ENCODE measurements at places on chromosomes 16 and 17. TPM values are rescaled to one million over a fixed set of nuclear protein-coding genes. Genes with fewer than 3 reads are reported as not detected.

DNA sequence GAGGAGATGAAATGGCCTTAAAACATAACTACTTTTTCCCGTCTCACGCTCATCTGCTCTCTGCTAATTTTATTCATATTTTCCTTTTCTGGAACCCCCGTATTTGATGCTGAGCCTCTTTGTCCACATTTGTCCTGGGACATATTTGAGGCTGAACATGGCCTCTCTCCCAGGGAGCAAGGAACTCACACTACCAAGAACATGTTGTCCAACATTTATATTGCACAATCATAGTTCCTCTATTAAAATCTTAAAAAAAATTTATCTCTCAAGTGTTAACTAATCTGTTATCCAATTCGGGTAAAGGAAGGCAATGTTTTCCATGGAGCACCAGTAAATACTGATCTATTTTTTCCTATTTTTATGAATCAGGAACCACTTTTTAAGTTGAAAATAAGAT is 60.2 kb downstream of the CMC2 start:
- DNase-seq = peak; percentile 16

DNA sequence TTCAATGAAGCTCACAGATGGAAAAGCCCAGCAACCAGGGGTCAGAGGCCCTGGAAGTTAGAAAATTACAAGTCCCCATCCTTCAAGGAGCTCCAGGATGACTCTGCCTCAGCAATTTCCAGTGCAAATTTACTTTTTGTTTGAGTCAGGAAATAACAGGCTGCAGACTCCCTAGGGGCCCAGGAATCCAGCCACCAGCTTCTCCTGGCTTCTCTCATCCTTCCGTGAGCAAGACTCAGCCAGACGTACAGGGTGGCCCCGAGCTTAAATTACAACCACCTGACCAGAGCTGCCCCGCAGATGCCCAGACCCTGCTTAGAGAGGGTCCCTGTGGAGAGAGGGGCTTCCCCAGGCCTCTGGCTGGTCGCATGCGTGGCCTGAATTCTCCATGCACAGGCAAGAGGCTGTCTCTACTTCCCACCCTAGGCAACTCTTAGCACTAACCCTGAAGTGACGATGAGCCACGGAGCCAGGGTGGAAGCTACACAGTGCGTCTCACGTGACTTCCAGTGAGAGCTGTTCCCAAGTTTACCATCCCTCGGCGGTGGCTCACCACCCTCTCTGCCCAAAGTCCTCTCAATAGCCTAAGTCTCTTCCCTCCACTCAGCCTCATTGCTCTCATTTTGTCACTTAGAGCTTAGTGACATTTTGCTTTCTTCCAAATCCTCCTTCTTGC is 27.1 kb downstream of the GPR142 start:
- DNase-seq = no peak

GRCh38 chr16:77387815-77388209 is 47.0 kb downstream of the ADAMTS18 start:
- no peak for DNase-seq

- DNase-seq = no peak
Observed at GRCh38 chr17:19730843-19731242, 14.5 kb upstream of the SLC47A2 start.

GRCh38 chr17:74296548-74296936 is 22.5 kb downstream of the DNAI2 start:
- peak; percentile 56 for DNase-seq

- DNase-seq = no peak
Observed at GRCh38 chr16:23930791-23931190, 95.0 kb downstream of the PRKCB start.

DNA sequence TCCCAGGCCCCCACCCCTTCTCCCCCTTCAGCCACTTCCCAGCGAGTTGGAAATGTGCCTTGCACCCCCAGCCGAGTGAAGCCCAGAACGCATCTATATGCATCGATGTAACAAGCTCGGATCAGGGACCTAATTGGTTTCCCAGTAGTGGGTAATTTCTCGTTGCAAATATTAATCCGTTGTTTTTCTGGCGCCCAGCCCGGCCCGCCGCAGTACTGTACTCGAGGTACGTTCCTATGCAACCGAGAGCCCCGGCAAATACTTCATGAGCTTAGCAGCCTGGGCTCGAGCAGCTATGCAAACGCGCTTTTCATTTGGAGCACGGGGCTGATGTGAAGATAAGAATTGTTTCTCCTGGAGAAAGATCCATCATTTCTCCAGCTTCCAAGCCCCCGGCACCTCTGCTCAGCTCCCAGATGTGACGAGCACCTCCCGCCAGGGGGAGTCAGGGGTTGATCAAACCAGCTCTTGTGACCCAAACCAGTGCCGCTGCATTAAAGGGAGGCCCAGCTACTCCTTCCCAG is 229.8 kb downstream of the KATNIP start:
- peak; percentile 33 for DNase-seq

GRCh38 chr17:77404812-77405581 is 264.2 kb downstream of the SEC14L1 start:
- DNase-seq = no peak

DNA sequence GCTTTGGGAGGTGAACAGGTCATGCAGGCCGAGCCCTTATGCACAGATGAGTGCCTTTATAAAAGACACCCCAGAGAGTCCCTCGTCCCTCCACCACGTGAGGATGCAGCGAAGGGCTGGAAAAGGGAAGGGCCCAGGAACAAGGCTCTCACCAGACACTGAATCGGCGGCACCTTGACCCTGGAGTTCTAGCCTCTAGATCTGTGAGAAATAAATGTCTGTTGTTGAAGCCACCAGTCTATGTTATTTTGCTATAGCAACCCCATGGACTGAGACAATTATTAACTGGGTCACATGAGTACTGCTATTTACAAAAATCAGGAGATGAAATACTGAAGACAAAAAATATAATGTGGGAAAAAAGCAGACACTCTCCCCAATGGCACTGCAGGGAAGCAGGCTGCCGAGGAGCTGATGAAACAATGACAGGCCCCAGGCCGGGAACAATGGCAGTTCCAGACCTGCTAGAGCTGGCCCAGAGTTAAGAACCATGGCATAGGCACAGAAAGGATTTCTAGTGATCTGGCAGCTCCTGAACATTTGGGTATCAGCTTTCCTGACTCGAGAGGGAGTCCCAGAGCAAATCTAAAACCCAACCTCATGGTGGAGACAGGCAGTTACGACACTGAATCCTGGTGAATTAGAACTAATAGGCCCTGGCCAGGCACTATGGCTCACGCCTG is 17.8 kb upstream of the GGA2 start:
- no peak for DNase-seq

DNA sequence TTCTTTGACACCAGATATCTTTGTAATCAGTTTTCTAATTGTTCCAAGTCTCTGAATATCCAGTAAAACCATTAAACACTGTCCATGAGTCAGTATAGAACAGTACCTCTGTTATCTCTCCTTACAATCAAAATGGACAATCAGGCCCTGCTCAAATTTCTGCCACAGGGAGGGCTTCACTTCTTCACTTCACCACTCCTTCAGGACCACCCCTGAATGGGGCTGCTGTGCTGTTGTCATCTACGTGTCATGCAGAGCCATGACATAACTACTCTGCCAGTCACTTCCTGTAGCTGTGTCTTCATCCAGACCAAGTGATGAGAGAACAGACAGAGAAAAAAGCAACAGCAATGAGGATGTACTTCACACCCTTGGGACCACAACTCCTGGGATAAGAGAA is 116.9 kb downstream of the TANC2 start:
- DNase-seq = peak; percentile 13

DNA sequence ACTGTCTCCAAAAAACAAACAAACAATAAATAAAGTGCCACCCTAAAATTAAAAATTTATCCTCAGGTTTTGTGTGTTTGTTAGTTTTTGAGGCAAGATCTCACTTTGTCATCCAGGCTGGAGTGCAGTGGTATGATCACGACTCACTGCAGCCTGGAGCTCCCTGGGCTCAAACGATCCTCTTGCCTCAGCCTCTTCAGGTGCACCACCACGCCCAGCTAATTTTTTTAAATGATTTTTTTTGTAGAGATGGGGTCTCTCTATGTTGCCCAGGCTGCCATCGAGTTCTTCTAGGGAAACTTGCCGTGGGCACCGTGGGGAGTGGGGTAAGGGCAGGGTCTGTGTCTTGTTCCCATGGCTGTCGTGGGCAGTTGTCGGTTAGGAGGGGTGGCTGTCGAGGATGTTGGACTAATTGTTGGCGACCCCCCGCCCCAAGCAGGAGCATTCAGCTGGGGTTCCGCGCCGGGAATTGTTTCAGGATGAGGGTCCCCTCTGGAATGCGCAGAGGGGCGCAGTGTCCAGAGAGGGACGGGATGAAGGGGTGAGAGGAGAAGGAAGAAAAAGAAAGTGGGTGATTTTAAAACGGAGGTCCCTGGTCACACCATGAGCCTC is 1.1 kb upstream of the RNF213 start:
- DNase-seq = no peak

DNA sequence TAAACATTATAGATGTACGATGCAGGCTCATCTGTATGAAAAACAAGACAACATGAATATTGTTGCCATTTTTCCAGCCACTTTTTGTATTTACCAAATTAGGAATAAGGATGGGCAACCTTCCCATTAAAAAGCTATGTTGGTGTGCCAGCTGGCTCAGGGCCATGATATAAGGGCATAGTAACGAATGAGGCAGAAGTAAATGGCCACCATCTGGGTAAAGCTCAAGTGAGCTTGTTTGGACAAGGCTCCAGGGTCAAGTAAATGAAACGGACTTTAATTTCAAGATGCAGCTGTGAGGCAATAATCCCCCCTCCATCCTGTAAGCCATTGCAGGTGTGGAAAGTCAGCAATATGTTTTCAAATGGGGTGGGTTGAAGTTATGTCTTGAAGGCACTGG is 930.9 kb upstream of the CDH8 start:
- no peak for DNase-seq

- DNase-seq = no peak
Observed at GRCh38 chr16:13093661-13094060, 192.3 kb downstream of the SHISA9 start.

CLN3 gene
- 17.1 TPM for total RNA-seq

OR1A1 gene
- total RNA-seq = not detected

FOXN1 gene
- total RNA-seq = not detected

KAT8 gene
- 23.8 TPM for total RNA-seq

PYY gene
- not detected for total RNA-seq

Data from fibroblast of villous mesenchyme (primary cell).